ENCODE measurements at places on chromosomes 13 and 19.
A peak's percentile ranks its signal among the peaks of the same experiment; 100 is the strongest.

DNA sequence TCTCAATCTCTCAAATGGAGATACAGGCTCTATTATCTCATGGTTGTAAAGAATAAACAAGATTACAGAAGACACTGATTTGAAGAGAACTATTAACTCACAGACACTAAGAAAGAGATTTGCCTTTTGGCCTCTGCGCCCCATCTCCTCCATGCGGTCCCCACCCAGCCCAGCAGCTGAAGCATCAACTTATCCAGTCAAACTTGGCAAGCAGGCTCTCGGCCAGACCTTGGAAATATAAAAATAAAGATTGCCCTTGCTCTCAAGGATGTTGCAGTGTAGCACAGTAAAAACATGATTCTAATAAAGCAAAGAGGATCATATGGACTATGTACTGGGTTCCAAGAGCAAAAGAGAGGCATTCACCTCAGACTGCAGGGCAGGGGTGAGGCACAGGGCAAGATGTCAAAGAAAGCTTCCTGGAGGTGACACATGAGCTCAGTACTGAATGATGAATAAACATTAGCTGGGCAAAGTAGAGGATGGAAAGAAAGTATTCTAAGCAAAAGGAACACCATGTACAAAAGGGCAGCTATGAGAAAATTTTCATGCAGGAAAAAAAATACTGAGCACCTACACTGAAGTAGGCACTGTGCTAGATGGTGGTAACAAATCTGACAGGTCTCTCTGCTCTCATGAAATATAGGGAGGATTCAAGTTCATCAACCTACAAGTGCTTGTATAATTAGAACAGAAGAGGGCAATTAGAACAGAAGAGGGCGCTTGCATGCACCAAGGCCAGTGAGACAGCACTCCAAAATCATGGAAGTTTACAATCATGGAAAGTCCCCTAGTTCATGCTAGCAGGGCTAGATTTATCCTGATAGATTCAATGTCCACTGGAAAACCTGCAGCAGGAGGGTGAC is 85.0 kb downstream of the SACS start:
- H3K4me3 ChIP-seq, result no peak overlapping the region
- no peak overlapping the region for H3K27ac ChIP-seq
- no peaks in the 10 kb centered on the region for H3K36me3 ChIP-seq
- DNase-seq, result no peak

GRCh38 chr13:114082849-114083645 is 49.4 kb downstream of the RASA3 start:
- no peak overlapping the region for H3K27ac ChIP-seq
- H3K27me3 ChIP-seq, result no peaks in the 10 kb centered on the region
- no peaks in the 10 kb centered on the region for H3K4me1 ChIP-seq

- H3K27me3 ChIP-seq, result no peaks in the 10 kb centered on the region
- no peak overlapping the region for H3K27ac ChIP-seq
- no peak overlapping the region for H3K4me3 ChIP-seq
- no peaks in the 10 kb centered on the region for H3K4me1 ChIP-seq
- DNase-seq, result no peak
Measured at GRCh38 chr13:47005756-47006414, 109.0 kb upstream of the HTR2A start.

DNA sequence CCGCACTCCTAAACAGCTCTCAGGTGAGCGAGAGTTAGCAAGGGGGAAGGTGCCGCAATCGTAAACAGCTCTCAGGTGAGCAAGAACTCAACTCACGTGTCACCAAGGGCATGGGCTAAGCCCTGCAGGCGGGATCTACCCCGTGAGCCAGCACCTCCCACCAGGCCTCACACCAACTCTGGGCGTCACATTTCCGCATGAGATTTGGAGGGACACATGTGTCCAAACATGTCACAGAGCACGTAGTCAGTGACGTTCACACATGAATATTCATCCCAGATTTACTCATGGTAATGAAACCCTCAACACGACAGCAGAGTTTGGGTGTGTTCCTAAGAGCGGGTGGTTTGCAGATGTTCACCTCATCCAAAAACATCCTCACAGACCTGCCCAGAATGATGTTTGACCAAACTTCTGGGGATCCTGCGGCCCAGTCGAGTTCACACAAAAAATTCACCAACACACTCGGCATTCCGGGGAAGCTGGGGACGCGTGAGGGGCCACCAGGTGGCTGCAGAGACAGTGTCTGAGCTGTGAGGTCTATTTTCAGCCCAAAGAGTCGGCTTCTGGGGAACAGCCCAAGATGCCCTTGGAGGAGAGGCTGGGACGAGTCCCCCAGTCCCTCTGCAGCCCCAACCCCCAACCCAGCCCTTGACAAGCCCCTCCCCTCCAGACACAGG is 19.6 kb downstream of the C2CD4C start:
- H3K27ac ChIP-seq, result no peak overlapping the region
- no peaks in the 10 kb centered on the region for H3K36me3 ChIP-seq
- no peaks in the 10 kb centered on the region for H3K4me1 ChIP-seq
- no peaks in the 10 kb centered on the region for H3K27me3 ChIP-seq
- DNase-seq, result peak; percentile 8

- H3K36me3 ChIP-seq, result no peaks in the 10 kb centered on the region
- no peaks in the 10 kb centered on the region for H3K27me3 ChIP-seq
- peak overlapping the region; percentile 10 for H3K27ac ChIP-seq
Measured at GRCh38 chr13:108947551-108948030, 318.2 kb downstream of the MYO16 start.

DNA sequence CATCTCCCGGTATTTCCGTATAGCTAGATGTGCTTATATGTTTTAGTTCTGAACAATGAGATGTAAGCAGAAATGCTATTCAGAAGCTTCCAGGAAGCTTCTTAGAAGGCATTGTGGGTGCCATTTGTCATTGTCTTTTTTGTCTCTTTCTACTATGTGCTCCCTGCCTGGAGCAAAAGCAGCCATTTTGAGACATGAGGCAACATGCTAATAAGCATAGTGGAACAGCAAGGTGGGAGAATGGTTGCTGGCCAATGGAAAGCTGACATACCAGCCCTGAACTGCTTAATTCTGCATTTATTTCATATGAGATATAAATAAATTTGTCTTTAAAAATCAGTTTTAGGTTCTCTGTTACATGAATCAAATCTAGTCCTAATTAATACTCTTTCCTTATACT is 299.7 kb downstream of the LMO7 start:
- H3K27me3 ChIP-seq, result no peaks in the 10 kb centered on the region
- no peak for DNase-seq
- H3K36me3 ChIP-seq, result no peaks in the 10 kb centered on the region
- H3K27ac ChIP-seq, result no peak overlapping the region
- H3K4me3 ChIP-seq, result no peak overlapping the region
- H3K4me1 ChIP-seq, result no peaks in the 10 kb centered on the region

- H3K4me3 ChIP-seq, result no peak overlapping the region
- H3K27me3 ChIP-seq, result peaks cover 42% of the 10 kb centered on the region
- H3K36me3 ChIP-seq, result no peaks in the 10 kb centered on the region
- H3K4me1 ChIP-seq, result peaks cover 58% of the 10 kb centered on the region
Measured at GRCh38 chr19:46493236-46494145, 2.2 kb downstream of the PNMA8B start.

DNA sequence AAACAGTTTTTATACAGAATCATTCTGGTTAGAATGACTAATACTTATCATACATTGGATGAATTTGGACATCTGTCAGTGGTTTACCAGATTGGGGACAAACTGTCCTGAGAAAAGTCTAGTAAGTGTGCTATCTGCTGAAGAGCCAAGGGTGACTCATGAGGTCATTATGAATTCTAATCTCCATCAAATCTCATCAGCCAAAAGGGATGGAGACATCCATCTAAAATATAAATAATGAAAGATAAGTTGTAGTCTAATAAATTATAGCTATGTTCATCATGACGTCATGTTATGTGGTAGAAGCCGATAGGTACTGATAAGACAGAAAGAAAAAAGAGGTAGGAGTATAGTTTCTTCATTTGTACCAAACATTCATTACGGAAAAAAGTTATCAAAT is 804.4 kb downstream of the PCDH9 start:
- no peak overlapping the region for H3K4me3 ChIP-seq
- no peaks in the 10 kb centered on the region for H3K27me3 ChIP-seq
- H3K27ac ChIP-seq, result no peak overlapping the region

GRCh38 chr19:19342086-19343015 is 21.7 kb downstream of the MAU2 start:
- no peaks in the 10 kb centered on the region for H3K27me3 ChIP-seq
- peak; percentile 70 for DNase-seq
- no peak overlapping the region for H3K27ac ChIP-seq
- peaks cover 97% of the 10 kb centered on the region for H3K36me3 ChIP-seq

DNA sequence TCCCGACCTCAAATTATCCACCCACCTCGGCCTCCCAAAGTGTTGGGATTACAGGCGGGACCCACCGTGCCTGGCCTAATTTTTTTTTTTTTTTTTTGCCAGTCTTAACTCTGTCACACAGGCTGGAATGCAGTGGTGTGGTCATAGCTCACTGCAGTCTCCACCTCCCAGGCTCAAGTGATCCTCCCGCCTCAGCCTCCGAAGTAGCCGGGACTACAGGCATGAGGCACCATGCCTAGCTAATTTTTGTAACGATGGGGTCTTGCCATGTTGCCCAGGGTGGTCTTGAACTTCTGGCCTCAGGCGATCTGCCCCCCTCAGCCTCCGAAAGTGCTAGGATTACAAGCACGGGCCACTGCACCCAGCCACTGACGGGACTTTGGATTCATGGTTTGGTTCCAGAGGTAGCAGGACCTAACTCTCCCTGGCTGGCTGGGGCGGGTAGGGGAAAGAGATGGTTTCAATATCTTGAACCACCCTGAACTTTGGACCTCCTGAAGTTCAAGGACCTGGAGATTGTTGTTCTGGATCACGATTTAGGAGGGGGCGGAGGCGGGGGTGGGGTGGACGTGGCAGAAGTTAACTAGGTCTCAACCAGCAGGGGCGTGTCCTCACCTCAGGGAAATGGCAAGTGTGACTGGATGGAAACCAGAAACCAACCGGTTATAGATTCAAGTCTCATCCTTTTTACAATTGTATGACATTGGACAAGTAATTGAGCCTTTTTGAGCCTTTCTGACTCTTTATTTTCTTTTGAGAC is 40.8 kb downstream of the IER2 start:
- peaks cover 16% of the 10 kb centered on the region for H3K4me1 ChIP-seq
- DNase-seq, result no peak
- no peak overlapping the region for H3K27ac ChIP-seq
- no peaks in the 10 kb centered on the region for H3K27me3 ChIP-seq
- H3K36me3 ChIP-seq, result no peaks in the 10 kb centered on the region
- H3K4me3 ChIP-seq, result no peak overlapping the region

DNA sequence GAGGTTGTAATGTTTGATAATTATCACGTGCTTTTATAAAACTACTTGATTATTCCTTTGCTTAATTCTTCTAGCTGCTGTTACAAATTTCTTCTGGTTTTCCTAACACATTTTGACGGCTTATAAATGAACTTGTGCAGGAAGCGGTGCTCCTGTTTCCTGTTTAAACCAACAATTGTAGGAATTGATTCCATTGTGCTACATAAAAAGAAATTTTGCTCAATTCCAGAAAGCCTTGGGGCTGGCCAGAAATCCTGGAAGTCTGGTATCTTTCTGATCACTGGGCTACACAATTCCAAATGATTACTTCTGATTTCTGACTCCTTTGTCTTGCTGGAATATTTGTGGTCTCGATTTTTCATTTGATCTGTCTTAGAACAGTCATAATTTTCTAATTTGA is 14.9 kb downstream of the RFC3 start:
- H3K27me3 ChIP-seq, result no peaks in the 10 kb centered on the region
- H3K27ac ChIP-seq, result peak overlapping the region; percentile 42
- H3K36me3 ChIP-seq, result peaks cover 2% of the 10 kb centered on the region
- no peak overlapping the region for H3K4me3 ChIP-seq
- no peak for DNase-seq
- no peaks in the 10 kb centered on the region for H3K4me1 ChIP-seq

GRCh38 chr19:16801600-16802013 is 27.6 kb upstream of the SIN3B start:
- no peaks in the 10 kb centered on the region for H3K4me1 ChIP-seq
- H3K27me3 ChIP-seq, result no peaks in the 10 kb centered on the region
- no peak overlapping the region for H3K27ac ChIP-seq

GRCh38 chr19:19371059-19371458 is 34.4 kb upstream of the GATAD2A start:
- H3K4me3 ChIP-seq, result no peak overlapping the region
- H3K36me3 ChIP-seq, result no peaks in the 10 kb centered on the region
- H3K27ac ChIP-seq, result no peak overlapping the region
- no peaks in the 10 kb centered on the region for H3K27me3 ChIP-seq
- DNase-seq, result no peak

GRCh38 chr13:21894091-21894490 is 223.2 kb downstream of the FGF9 start:
- H3K27ac ChIP-seq, result no peak overlapping the region
- H3K36me3 ChIP-seq, result no peaks in the 10 kb centered on the region
- no peaks in the 10 kb centered on the region for H3K4me1 ChIP-seq
- no peaks in the 10 kb centered on the region for H3K27me3 ChIP-seq
- no peak overlapping the region for H3K4me3 ChIP-seq

- DNase-seq, result no peak
- H3K27me3 ChIP-seq, result no peaks in the 10 kb centered on the region
- H3K27ac ChIP-seq, result no peak overlapping the region
- peaks cover under 1% of the 10 kb centered on the region for H3K36me3 ChIP-seq
- no peak overlapping the region for H3K4me3 ChIP-seq
Measured at GRCh38 chr19:58218899-58219298, 9.8 kb upstream of the ZNF544 start.

DNA sequence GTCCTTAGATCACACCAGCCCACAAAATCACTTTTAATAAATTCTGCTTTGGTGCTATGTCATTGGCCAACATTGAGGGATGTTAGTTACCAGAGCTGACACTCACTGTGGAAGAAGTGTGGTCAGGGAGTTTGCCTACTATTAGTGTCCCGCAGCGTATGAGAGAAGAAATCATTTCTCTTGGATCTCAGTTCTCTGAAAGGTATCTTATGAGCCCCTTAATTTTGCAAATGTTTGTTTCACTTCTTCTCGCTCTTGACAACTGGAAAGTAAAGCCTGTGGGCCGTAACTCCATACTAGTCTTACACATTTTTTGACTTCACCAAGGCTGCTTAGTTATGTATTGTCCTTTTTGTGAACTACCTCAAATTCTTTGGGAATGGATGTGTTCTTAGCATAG is 80.9 kb downstream of the FLT1 start:
- peak overlapping the region; percentile 50 for H3K27ac ChIP-seq
- H3K36me3 ChIP-seq, result no peaks in the 10 kb centered on the region
- peaks cover 32% of the 10 kb centered on the region for H3K4me1 ChIP-seq
- no peak for DNase-seq
- H3K4me3 ChIP-seq, result no peak overlapping the region

DNA sequence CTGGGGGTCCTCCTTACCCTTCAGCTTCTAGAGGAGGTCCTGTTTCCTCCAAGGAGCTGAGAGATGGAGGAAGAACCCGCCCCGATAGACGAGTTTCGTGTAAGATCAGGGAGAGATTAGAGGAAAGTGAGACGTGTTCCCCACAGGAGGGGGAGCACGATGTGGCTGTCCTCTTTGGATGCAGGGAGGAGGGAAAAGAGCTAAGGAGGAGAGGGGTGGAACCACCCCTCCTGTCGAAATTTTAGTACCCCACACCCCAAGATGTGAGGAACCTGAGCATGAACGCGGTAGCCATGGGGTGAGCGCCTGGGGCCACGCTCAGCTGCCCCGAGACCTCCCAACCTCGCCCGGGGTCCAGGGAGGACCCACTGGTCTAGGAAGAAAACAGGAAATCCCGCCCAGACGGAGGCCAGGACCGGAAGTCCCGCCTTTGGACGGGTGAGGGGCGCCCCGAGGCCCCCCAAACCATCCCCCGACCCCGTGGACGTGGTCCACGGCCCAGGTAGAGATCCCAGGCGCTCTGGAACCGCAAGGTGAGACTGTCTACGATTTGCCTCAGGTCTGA is 1.2 kb downstream of the AKT1S1 start:
- no peaks in the 10 kb centered on the region for H3K27me3 ChIP-seq
- DNase-seq, result peak; percentile 89
- H3K36me3 ChIP-seq, result peaks cover 26% of the 10 kb centered on the region
- peak overlapping the region; percentile 90 for H3K4me3 ChIP-seq

Measured in upper lobe of left lung (tissue), 6 donors.